Motor neuron (in vitro differentiated cells): ENCODE measurements at places on chromosomes 6 and 20.
A peak's percentile ranks its signal among the peaks of the same experiment; 100 is the strongest.

DNA sequence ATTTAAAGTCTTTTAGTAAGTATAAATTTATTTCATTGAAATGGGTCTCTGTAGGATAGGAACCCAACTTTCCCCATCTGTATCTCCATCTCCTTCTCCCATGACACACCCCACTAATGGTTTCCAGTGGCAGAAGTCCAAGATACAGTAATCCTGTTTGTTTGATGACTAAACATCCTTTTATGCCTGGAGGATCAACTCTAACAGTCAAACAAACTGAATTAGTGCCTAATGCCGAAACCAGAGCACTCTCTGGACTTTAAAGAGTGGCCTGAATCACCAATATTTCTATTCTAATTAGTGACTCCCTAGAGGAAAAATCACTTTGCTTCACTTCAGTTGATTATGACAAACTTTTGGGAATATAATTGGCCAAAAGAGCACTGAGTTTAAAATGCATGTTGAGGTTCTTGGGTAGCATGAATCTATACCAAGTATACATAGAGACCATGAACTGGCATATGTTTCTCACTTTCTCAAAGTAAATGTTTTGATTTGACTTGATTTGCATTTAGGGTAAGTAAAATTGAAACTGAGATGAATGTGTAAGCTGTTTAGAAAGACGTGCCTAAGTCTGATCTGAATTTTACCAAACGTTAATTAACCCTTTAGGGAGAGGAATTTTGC is 776.4 kb upstream of the NRSN1 start:
- no peak for ATAC-seq

GRCh38 chr20:6169251-6169650 is 46.4 kb upstream of the FERMT1 start:
- no peak for ATAC-seq

DNA sequence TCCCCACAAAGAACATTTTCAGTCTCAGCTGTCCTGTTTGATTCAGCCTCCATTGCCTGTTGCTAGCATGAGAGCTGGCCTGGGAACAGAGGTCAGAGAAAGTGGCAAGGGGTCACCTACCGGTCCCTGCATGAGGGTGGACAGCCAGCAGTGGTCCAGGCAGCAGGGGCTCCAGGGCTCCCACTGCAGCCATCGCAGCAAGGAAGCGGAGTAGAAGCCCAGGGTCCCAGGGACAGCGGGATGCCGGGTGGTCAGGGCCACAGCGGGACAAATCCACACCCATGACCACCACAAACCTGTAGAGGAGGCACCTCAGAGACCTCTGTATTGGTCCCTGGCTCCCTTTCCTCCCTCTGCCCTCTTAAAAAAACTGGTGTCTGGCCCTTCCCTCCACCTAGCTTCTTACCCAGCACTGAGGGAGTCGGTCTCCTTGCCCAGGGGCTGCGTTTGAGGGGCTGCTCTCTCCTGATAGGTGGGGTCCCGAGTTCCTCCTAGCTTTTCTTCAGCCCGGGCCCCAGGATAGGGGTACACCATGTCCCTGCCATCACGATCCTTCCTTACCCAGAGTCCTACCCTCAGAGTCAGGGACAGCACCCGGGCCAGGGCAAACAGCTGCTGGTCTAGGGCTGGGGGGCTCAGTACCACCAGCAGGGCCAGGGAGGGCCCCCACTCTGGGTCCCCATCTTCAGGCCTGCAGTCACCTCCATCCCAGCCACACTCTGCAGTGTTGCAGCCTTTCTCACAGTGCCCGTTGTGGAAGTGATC is 8.4 kb upstream of the GPSM3 start:
- no peak for ATAC-seq

- no peak for ATAC-seq
Observed at GRCh38 chr6:35053701-35054100, 87.4 kb downstream of the TCP11 start.

DNA sequence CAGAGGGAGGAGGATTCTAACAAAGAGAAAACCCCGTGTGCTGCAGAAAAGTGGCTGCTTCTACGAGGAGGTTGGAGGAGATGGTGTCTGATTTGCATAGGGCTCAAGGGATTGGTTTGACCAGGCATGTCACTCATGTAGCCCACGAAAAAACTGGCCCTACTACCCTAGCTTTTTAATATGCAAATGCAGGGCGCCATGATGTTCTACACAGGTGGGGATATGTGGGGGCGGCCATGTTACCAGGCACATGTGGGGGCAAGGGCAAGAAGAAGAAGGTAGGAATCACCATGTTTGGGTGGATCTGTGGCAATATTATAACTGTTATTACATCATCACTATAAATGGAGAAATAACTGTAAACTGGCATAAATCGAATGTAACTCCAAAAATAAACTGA is 9.9 kb downstream of the KIAA1755 start:
- ATAC-seq = no peak

GRCh38 chr6:28207510-28208110 is 17.5 kb upstream of the ZSCAN9 start:
- peak; percentile 38 for ATAC-seq

DNA sequence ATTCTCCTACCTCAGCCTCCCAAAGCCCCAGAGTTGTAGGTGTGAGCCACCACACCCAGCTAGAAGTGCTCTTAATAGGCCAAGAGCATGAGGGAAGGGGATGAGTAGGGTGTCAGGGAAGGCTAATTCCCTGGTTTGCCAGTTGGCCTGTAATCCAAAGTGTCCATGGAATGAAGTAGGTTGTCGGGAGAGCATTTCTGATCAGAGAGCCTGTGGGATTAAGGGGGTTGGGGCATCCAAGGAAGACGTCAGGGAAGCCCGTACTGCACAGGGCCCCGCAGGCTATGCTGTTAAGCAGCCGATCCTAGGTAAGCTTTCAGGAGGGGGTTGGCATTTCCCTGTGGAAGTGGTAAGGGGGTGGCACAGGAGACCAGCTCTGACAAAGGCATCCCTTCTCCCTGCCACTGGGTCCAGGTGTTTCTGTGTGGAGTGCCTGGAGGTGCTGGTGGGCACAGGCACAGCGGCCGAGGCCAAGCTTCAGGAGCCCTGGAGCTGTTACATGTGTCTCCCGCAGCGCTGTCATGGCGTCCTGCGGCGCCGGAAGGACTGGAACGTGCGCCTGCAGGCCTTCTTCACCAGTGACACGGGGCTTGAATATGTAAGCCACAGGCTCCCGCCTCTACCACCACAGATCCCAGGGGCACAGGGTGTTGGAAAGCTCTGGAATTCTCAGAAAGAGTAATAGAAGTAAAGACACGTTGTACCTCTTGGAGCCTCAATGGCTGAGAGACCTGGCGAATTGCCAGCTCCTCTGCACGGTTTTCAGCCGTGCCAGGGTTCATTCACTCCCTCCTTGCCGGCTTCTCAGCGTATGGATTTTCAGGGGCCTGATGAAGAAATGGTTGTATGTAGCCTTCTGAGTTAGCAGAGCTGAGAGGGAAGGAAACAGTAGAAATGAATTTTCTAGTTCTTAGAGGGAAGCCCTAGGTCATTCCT is 21.4 kb upstream of the MAPRE1 start:
- no peak for ATAC-seq

GRCh38 chr20:36424314-36424713 is 117.0 kb upstream of the MYL9 start:
- no peak for ATAC-seq

DNA sequence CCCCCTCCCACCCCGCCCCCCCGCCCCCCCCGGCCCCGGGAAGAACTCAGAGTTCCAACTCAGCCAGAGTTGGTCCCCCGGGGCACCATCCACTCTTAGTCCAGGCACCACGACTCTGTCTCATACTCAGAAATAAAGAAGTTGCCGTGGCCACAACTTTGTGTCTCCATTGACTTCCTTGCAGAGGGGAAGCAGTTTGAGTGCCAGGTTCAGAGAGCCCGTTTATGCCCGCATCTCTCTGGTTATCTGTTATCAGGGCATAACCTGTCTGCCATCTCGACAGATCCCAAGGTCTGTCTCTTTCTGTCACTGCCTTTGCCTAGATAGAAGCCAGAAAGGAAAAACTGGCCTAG is 605 bp downstream of the CDC5L start:
- no peak for ATAC-seq

DNA sequence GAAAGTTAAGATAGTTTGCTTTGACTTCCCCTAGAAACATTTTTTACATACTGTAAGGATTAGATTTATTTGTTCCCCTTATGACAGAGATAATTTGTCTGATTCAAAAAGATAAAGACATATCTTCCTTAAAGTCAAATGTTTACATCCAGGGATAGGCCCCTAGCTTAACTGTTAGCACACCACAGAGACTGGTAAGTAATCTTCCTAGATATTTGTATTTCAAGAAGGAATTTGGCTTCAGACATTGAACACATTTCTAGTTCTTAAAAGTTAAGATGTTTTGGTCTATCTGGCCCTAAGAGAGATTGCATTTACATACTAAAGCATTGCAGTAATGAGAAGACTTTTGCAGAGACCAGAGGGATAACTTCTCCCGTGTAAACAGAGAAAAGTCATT is 1201.1 kb upstream of the GJE1 start:
- no peak for ATAC-seq

GRCh38 chr20:56875052-56875659 is 246.1 kb downstream of the TFAP2C start:
- peak; percentile 48 for ATAC-seq

GRCh38 chr20:40938020-40938419 is 90.6 kb upstream of the TOP1 start:
- ATAC-seq = no peak

DNA sequence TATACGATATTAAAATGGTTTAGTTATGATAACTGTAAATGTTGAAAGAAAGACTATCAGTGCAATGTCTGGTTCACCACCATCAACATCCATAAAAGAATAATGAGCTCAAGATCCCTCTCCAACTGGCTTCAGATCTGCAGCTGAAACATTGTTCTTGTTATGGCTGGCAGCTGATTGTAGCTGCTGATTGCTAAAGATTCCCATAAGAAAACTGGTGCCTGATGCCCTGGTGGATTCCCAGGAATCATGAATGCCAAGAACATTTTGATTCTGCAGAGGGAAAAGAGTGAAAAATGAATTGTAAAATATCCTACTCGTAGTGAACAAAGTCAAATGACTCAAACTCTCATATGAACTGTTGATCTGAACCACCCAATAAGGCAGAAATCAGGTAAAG is 1160.2 kb downstream of the EPHA7 start:
- no peak for ATAC-seq

- ATAC-seq = no peak
Observed at GRCh38 chr6:449057-449430, 57.5 kb downstream of the IRF4 start.

DNA sequence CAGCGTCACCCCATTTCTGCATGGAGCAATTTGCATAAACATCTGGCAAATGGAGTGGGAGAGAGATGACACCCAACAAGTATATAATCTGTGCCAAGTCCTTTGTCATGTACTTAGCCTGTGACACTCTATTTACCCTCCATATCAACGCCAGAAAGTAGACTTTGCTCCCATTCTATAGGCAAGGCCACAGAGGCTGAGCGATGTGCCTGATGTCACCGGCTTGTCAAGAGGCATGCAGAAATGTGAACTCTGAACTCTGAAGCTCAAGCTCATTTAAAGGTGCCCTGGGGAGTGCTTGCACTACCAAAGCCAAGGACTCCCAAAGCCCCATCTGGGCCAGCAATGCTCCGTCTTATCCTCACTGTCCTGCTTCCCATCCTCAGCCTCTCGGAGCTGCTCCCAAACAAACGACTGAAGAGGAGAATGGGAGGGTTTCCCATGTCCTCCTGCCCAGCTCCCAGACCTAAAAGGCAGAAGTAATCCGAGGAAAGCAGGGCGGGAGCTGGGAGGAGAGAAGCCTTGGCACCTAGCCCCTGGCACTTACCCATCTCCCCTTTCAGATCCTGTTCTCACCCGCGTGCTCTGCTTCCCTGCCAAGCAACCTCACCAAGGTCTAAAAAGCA is 9.2 kb downstream of the CPNE5 start:
- ATAC-seq = no peak

DNA sequence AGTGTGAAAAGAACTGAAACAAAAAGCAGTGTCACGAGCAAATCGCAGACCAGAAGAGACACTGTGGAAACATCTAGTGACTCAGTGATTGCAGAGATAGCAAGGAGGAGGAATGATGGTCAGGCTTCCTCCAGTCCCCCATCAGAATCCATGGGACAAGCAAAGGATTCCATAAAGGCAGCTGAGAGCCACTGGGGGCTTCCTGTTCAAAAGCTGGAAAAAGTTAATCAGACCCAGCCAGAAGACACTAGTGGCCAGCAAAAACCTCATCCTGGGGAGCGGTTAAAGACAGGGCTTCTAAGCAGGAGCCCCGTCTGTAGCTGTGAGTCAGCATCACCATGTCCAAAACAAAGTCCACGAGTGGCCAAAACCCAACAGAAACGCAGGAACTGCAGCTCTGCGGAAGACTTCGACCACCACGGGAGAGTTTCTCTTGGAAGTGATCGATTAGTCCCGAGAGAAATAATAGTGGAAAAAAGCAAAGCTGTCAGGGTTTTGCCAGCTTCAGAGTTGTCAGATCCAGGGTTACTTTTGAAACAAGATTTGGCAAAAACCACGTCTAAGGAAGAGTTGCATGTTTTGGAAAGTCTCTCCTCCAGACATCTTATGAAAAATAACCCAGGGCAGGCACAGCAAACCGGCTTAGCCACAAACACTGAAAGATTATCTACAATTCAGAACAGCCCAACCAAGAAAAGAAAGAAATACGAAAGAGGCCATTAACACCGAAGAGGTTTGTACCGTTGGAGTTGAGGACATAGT is 51.0 kb downstream of the JAG1 start:
- ATAC-seq = peak; percentile 8

- peak; percentile 22 for ATAC-seq
Observed at GRCh38 chr20:56827763-56828162, 198.7 kb downstream of the TFAP2C start.

DNA sequence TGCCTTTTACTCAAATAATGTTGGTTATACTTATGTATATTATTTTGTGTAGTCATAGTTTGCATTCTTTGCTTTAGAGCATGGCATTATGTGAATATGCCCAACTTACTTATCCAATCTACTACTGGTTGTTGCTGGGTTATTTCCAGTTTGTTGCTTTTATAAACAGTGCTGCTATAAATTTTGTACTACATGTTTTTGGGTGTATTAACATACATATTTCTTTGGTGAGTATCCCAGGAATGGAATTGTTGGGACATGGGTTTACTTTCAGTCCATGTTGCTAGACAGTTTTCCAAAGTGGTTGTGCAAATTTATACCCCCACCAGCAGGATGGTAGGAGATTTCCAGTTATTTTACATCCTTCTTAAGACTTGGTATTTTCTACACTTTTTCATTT is 157.1 kb upstream of the THEMIS start:
- ATAC-seq = no peak

- no peak for ATAC-seq
Observed at GRCh38 chr6:130975325-130975724, 87.7 kb downstream of the EPB41L2 start.

- ATAC-seq = no peak
Observed at GRCh38 chr6:14921170-14921569, 324.7 kb upstream of the JARID2 start.

GRCh38 chr6:130233330-130233729 is 10.6 kb upstream of the SAMD3 start:
- ATAC-seq = no peak

DNA sequence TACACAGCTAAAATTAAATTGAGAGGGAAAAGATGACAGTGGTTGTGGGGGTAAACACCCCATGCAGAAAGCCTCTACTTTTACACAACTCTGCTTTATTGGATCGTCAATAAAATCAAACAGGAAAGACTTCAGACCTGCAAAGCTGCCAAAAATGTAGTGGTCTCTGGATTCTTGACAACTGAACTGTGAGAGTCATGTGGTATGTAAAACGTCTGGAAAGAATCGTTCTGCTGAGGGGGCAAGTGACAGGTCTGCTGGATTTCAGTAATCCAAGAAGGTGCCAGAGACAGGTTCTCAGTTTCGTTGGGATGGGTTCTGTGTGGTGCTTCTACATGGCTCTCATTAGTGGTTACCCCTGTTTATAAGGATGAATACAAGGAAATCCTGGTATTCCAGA is 63.3 kb downstream of the TSPYL4 start:
- no peak for ATAC-seq

- ATAC-seq = peak; percentile 90
Observed at GRCh38 chr6:68634726-68635411, at the start of gene ADGRB3. Gene ADGRB3 (plus strand): TSS chr6:68635282. CDS start chr6:68638676, 3,394 bp downstream.
